ENCODE measurements at places on chromosomes 3 and 15.

DNA sequence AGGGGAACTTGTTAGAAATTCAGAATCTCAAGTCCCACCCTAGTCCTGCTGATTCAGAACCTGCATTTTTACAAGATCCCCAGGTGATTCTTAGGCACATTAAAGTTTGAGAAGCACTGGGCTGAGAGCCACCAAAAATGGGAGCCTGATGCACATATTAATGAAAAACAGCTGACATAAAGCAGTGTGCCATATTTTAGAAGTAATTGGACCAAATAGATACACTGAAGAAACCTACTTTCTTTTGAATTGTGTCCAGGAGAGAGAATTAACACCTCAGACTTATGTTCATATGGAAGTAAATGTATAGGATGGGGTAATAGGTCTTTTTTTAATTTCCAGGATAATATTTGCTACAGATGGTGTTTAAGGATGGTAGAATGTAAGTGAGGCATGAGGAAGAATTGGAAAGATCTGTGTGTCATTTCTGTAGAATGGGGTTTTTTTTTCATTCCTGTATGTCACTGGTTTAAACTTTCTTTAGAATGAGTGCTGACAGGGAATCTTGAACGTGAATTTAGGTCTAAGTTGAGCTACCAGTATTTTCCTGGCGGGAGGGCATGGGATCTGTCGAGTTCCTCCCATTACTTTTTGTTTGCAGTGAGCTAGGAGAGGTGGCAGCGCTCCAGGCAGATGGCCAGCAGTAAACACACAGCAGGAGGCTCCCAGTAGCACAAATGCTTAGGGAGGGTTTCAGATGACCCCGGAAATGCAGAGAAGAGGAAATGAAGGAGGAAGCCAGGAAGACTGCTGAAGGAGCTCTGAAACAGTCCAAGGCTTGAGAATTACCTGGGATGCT, 185.6 kb downstream of the PLCL2 start:
- DNase-seq, result no peak

DNA sequence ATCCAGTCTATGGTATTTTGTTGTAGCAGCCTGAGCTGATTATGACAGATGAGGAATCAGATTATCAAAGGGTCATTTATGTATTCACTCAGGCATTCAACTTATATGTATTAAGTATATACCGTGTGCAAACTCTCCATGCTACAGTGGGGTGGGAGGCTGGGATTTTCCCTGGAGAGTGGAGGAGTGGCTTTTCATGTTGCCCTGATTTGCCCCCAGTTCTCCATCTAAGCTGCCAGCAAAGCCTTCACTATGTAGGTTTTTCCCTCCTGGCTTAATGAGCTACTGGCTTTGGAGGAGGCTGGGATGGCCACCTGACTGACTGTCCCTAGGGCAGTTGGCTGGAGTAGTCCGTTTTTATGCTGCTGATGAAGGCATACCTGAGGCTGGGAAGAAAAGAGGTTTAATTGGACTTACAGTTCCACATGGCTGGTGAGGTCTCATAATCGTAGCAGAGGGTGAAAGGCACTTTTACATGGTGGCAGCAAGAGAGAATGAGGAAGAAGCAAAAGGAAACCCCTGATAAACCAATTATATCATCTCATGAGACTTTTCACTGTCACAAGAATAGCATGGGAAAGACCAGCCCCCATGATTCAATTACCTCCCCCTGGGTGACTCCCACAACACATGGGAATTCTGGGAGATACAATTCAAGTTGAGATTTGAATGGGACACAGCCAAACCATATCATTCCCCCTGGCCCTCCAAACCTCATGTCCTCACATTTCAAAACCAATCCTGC, 253.9 kb downstream of the RPLP1 start:
- no peak for DNase-seq

- DNase-seq, result no peak
These were observed 283.8 kb downstream of the C3orf38 start for GRCh38 chr3:88433568-88433967.

DNA sequence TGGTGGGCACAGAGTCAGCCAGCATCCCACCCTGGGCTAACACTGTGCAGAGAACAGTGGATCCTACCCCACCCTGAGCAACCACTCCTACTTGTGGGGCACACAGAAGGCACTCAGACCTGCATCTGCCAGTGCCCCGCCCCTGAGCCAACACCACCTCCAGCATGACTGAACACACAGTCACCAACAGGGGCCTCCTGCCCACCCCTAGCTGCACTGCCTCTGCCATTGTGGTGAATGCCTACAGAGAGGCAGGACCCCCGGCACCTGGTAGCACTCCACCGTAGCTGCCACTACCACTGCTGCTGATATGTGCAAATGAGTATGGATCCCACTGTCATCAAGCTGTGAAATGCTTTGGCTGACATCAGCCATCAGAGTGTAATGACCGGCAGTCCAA, 123.1 kb downstream of the ADAMTSL3 start:
- DNase-seq, result no peak

GRCh38 chr3:159080256-159080655, 278.4 kb downstream of the MFSD1 start:
- no peak for DNase-seq

Measured in natural killer cell (primary cell).